ENCODE measurements at places on chromosomes 4 and X. TPM values are rescaled to one million over a fixed set of nuclear protein-coding genes. Genes with fewer than 3 reads are reported as not detected.

ZNF711 gene
- polyA plus RNA-seq = 78.5 TPM

- no peak for DNase-seq
These were observed 218.9 kb downstream of the FBXW7 start for GRCh38 chr4:152316969-152317368.

DNA sequence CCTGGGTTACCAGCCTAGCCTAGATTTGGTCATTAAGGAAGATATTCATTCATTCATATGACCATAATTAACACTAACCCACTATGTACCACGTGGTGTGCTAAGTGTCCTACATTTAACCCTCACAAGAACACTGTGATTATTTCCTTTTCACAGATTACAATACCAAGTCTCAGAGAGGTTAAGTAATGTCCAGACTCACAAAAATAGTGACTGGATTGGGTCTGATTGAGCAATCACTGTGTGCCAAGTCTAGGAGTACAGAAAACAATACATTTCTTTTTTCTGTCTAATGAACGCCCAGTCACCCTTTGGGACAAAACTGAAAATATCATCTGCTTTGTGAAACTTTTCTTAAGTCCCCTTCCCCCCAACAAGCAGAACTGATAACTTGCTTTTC, 7.6 kb upstream of the DLG3 start:
- no peak for DNase-seq

DNA sequence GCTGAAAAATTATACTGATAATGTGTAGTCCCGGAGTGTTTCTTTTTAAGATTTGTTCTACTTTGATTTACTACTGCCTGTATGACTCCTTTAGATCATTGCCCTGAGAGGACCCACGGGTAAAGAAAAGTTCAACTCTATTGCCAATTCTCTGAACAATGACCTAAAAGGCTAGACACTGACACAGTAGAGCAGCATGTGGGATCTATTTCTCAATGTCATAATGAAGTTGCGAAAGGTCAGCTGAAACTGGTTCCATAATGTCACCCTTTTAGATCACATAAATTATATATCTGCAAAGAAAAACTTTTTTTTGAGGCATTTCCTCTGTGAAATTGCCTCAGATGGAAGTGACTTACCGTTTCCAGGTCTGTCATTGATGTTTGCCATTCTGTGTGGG, 67.4 kb downstream of the GLRB start:
- DNase-seq = no peak

EXOC1 gene
- 43.4 TPM for polyA plus RNA-seq

- DNase-seq = no peak
These were observed 1268.6 kb downstream of the RAPGEF2 start for GRCh38 chr4:160371446-160371845.

RHOXF1 gene
- 3.9 TPM for polyA plus RNA-seq

DNA sequence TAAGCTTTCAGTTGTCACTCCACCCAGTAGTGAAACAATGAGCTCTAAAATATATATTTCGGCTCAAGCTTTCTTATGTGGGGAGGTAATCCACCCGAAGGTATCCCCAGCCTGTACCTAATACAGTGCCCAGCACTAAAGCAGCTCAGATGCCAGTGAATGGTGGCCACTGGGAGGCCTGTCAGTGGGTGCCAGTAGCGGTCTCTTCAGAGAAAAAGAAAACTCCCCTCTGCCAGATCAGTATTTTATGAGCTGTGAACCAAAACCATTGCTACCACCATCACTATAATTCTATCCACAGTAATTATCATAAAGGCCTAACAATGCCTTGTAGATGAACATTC, 835 bp upstream of the NFKB1 start:
- DNase-seq = no peak

- DNase-seq = no peak
These were observed 63.1 kb downstream of the TSC22D3 start for GRCh38 chrX:107712231-107713202.

All from left renal cortex interstitium (tissue), 4 donors.